ENCODE measurements at places on chromosomes 3 and 15.
A peak's percentile ranks its signal among the peaks of the same experiment; 100 is the strongest.

DNA sequence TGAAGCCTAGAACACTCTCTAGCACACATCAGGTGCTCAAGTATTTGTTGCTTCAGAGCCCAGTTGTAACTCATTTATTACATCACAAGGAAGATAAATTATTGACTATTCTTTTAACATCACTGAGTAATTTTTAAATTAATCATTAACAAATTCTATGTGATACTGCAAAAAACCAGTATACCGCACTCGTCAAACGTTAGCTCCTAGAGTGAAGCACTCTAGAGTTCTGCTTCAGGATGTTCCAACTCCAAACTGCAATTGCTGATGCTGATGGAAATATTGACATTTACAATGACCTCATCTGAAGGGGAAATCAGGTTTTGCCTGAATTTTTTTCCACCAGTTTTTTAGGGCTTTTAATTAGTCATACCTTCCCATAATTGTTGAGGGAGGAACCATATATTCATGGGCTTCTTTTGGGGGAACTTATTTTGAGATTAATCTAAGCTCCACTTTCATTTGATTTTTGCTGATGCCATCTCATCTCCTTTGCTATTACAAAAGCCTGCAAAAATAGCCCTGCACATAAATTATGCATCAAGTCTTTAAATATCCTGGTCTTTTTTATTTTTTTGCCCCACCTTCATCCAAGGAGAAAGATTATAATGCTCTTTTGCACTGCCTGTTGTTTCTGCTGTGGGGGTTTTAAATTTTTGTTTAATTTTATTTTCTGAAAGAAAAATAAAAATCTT is 123.0 kb upstream of the STAC start:
- DNase-seq: no peak

DNA sequence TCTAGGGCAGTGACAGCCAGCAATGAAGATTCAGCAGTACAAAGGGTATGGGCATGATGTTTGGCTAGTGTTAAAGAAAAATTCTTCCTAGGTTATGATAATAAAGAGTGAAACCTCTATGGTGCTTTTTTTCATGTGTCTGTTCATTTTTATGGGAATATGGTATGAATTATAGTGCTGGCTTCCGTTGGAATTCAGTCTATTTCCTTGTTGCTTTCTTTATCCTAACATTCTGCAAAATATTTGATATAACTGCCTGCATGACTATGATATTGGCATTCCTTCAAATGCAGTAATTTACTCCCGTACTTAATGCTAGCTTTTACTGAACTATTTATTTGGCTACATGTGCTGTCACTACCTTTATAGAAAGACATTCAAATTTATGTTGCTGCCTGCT is 57.6 kb upstream of the ATP11B start:
- no peak for DNase-seq

- no peak for DNase-seq
Measured at GRCh38 chr3:100665230-100665629, 44.1 kb upstream of the TFG start.

DNA sequence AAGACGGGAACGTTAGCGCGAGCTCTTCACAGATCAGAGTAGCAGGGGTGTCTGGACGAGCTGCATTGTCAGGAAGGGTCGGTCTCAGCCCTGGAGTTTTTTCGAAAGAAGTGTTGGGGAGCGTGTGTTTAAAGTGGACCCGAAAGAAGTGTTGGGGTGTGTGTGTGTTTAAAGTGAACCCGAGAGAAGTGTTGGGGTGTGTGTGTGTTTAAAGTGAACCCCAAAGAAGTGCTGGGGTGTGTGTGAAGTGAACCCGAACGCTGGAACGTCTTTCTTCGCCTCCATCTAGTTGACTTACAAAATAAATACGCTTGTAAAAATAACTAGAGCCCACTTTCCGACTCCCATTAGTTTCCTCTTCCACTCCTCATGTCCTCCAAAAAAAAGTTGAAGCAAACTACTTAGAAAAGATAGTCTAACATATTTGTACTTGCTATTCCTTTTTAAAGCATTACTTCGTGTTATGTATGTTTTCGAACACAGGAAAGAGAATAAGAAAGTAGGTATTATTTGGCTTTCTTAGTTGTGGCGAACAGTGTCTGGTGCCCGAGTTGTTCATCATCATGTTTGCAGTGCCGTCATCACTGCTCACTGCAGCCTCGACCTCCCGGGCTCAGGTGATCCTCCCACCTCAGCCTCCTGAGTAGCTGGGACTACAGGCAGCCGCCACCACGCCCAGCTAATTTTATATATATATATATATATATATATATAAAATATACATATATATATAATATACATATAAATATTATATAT is 1.0 kb downstream of the LRCH3 start:
- no peak for DNase-seq

DNA sequence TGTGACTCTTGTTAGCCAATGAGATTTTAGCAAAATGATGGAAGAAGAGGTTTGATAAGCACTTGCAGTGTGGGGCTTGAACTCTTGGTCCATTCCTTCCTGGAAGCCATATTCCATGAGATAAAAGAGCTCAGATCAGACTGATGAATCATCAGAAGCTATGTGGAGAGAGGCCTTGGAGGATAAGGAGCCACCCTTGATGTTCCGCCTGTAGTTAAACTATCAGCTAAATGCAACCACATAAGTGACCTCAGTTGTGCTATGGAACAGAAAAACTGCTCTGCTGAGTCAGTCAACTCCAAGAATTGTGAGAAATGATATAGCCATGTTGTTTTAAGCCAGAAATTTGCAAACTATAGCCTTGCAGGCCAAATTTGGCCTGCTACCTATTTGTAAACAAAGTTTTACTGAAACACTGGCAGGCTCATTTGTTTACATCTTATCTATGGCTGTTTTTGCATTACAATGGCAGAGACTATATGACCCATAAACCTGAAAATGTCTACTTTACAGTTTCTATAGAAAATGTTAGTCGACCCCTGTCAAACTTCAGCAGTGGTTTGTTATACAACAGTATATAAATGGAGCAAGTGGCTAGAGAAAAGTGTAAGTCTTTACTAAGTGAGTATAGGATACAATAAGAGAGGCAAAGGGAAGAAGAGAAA is 27.6 kb upstream of the GAP43 start:
- no peak for DNase-seq

DNA sequence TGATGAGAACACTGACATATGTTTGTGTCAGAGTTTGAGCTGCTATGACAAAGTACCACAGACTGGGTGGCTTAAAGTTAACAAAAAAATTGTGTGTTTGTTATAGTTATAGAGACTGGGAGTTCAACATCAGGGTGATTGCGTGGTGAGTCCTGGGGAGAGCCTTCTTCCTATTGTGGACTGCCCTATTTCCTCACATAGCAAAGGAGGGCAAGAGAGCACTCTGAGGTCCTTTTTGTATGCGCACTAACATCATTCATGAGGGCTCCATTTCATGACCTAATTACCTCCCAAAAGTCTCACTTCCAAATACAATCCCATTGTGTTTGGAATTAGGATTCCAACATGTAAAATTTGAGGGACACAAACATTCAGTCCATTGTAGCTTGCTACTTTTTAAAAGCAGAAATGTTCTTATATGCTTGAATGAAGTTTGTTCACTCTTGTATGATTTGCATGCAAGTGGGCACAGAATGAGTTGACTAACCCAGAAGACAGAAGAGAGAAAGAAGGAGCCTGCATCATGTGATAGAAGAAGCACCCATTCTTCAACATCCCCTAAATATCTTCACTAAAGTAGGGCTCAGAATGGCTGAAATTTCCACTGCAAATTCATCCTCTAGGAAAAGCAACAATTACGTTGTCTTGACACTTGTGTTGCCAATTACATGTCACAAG is 18.9 kb upstream of the ALCAM start:
- DNase-seq: no peak

DNA sequence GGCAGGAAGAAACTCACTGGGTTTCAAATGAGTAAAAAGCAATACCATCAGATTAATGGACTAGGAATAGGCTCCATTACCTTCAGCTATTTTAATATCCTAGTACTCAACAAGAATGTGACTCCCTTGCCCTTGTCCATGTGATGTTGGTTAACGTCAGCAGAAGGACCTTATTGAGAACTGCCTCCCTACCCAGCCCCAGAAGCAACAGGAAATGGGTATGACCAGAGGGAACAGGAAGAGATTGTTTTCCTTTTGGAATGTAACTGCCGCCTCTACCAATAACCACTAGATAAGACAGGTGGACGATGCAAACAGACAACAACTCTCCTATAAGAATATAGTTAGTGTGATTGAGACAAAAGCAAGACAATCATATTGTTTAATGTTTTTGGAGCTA is 10.4 kb upstream of the MME start:
- DNase-seq: no peak

- DNase-seq: no peak
Measured at GRCh38 chr3:39090922-39091321, 16.5 kb downstream of the GORASP1 start.

- DNase-seq: no peak
Measured at GRCh38 chr3:139537795-139538621, 1.5 kb downstream of the RBP1 start.

- no peak for DNase-seq
Measured at GRCh38 chr15:78915341-78916087, 29.3 kb downstream of the CTSH start.

GRCh38 chr3:129576514-129577352 is 29.7 kb downstream of the PLXND1 start:
- no peak for DNase-seq

GRCh38 chr15:63729115-63729884 is 104.4 kb downstream of the HERC1 start:
- DNase-seq: no peak

DNA sequence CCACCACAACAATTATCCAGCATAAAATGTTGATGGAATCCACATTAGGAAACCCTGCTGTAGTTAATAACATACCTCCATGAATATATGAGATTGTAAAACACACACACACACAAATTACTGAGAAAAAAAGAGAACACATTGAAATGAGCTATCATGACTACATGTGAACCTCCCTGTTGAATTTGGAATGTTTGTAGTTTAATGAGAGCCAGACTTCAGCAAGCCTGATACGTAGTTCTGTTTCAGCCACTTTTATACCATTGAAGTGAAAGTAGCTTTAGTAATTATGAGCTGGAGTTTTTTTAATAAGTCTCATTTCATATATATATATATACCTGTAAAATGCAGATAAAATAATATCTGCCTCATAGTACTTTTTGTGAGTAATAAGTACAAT is 1146.4 kb downstream of the NAALADL2 start:
- no peak for DNase-seq

DNA sequence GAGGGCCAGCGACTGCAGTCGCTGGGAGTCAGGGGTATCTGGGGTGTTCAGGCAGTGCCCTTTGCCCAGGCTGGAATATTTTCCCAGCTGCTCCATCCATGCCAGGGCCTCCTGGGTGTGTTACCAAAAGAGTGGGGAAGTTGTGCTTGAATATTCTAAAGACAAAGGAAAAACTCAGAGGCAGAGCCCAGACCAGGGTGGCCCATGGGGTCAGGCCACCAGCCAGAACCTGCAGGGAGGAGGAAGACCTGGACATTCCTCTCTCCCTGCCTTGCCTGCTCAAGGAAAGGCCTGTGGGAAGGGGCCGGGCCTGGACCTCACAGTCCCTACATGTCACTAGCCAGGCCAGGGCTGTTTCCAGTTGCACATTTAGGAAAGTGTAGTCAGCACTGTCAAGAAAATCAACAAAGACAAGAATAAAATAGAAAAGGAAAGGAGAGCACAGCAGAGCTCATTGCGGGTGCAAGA is 16.0 kb upstream of the KLF15 start:
- DNase-seq: no peak

DNA sequence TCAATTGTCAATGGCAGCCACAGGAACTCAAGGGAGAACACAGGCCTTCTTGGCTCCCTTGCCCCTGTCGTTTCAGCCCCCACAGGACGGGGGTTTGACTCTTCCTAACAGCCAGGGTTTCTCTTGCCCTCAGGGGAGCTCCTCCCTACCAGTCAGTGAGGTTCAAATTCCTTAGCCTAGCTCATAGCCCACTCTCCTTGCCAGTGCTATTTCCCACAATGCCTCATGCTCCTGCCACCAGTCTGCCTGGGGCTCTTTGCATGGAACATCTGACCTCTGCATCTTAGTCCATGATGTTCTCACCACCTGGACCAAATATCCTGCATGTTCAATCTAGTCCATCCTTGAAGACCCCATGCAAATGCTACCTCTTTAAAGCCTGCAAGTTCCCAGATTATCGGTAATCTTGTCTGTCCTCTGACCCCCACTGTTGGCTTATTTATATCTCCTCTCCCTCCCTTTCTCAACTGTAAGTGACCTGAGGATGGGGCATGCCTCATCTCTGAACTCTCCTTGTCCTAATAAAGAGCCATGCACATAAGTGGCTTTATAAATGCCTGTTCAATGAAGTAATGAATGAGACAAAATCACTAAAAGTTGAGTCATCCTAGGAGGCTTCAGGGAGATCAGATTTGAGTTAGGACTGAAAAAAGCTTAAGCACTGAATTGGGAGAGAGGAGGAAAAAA is 78.0 kb downstream of the MYO1E start:
- DNase-seq: peak; percentile 65

DNA sequence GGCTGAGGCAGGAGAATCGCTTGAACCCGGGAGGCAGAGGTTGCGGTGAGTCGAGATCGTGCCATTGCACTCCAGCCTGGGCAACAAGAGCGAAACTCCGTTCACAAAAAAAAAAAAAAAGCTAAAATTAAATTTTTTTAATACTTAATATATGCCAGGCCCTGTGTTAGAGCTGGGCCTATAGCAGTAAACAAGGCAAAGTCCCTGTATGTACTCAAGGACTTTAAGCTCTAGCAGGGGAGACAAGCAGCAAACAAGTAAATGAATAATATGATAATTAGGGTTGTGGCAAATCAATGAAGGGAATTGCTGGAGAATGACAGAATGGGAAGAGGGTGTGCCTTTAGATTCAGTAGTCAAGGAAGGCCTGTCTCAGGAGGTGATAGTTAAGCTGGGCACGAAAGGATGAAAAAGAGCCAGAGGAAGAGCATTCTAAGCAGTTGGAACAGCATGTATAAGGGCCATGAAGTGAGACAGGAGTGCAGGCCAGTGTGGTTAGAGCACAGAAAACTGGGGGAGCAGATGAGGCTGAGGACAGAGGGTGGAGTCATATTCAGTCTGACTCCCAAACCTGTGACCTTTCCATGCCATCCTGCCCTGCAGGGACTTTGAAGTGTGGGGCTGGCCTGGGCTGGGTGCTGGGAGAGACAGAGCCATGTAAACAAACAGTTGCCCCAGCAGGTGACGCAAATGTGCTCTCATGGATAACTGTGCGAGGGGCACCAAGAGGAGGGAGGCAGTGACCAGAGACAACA is 6.6 kb upstream of the RAF1 start:
- no peak for DNase-seq

- DNase-seq: no peak
Measured at GRCh38 chr15:76333309-76333708, 3.3 kb upstream of the ISL2 start.

DNA sequence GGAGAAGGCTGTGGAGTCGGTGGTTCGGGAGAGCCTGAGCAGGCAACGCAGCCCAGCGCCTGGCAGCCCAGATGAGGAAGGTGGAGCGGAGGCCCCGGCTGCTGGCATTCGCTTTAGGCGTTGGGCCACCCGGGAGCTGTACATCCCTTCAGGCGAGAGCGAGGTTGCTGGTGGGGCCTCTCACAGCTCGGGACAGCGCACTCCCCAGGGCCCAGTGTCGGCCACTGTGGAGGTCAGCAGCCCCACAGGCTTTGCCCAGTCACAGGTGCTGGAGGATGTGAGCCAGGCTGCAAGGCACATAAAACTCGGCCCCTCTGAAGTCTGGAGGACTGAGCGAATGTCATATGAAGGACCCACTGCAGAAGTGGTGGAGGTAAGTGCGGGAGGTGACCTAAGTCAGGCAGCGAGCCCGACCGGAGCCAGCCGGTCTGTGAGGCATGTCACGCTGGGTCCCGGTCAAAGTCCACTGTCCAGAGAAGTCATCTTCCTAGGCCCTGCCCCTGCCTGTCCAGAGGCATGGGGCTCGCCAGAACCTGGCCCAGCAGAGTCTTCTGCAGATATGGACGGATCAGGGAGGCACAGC is 26.7 kb downstream of the SYNM start:
- DNase-seq: no peak
